ENCODE measurements at places on chromosomes 7 and 10. TPM values are rescaled to one million over a fixed set of nuclear protein-coding genes. Genes with fewer than 3 reads are reported as not detected.

The MYH16 gene
- not detected for total RNA-seq

The INSYN2A gene
- total RNA-seq = 1.7 TPM

The COL26A1 gene
- 66.2 TPM for total RNA-seq

The CHCHD2 gene
- not detected for total RNA-seq

The NME8 gene
- not detected for total RNA-seq

The RASSF4 gene
- total RNA-seq = 137 TPM

The WNT2 gene
- total RNA-seq = not detected

The C10orf105 gene
- total RNA-seq = not detected

All from glutamatergic neuron (in vitro differentiated cells).